Activated T-cell treated with anti-CD3 and anti-CD28 coated beads for 48 hours (primary cell): ENCODE measurements at places on chromosomes 7 and 10.

- no peak for DNase-seq
These were observed 44.4 kb downstream of the MYPN start for GRCh38 chr10:68153473-68154210.

GRCh38 chr7:66539902-66540375 is 88.7 kb upstream of the KCTD7 start:
- DNase-seq: no peak

GRCh38 chr7:155324012-155324917 is 26.6 kb downstream of the INSIG1 start:
- no peak for DNase-seq

- no peak for DNase-seq
These were observed 71.7 kb downstream of the CALD1 start for GRCh38 chr7:134851141-134851540.

GRCh38 chr7:41786404-41786803 is 83.5 kb upstream of the INHBA start:
- DNase-seq: no peak

GRCh38 chr10:52616395-52616764 is 156.2 kb downstream of the MBL2 start:
- DNase-seq: no peak

- no peak for DNase-seq
These were observed 8.4 kb upstream of the TEX36 start for GRCh38 chr10:125691160-125691981.

DNA sequence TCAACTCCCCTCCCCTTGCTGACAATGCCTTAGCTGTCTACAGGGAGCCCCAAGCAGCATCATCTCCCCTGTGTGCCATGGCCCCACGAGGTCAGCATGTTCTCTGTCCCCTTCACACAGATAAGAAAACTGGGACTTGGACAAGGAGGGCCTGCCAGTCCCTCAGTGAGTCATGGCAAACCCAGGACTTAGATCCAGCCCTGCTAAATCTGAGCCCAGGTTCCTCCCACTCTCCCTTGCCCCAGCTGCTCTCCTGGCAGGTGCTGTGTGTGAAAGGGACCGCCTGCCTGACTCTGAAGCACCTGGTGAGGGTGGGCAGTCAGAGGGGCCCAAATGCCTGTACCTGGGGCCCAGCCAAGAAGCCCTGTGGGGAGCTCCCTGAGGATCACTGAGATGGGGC is 7.4 kb downstream of the CRHR2 start:
- no peak for DNase-seq

GRCh38 chr7:92635538-92635937 is 45.3 kb upstream of the FAM133B start:
- no peak for DNase-seq

GRCh38 chr7:157265051-157265450 is 71.8 kb upstream of the DNAJB6 start:
- no peak for DNase-seq

DNA sequence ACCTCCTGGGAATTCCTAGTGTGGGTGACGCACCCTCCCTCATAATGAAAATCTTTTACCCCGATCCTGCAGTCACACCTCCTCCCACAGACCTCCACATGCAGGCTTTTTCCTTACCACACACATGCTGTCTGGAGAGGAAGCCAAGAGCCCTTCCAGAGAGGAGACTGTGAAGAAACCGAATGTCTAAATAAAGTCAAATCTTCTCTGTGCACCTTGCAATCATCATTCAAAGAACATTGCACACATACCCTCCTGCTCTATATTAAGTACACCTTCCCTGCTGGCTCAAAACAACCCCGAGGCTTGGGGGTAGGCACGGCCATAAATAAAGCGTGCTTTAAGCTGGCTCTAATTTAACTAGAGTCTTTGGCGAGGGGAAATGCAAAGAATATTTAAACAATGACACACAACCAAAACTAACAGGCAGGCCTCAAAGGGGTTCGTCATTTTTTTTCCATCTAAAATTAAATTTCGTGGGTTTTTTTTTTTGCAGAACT is 34.9 kb downstream of the CALML3 start:
- no peak for DNase-seq

GRCh38 chr7:49433794-49434193 is 339.6 kb upstream of the VWC2 start:
- no peak for DNase-seq

DNA sequence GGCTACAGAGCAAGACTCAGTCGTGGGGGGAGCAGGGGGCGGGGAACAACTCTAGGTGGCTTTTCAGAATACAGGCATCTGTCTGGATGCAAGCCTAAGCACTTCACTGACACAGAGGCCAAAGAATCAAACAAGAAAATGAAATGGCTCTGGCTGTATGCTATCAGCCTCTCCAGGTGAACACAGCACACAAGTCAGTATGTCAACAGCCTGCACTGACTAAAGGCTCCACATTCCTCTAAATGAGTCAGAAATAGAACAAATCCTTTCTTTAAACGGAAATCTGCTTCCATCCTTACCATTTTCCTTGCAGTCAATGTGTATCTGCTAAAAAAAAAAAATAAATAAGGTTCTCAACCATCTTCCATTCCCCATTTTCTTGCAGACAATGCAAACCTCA is 88.3 kb downstream of the ARMH3 start:
- DNase-seq: no peak

DNA sequence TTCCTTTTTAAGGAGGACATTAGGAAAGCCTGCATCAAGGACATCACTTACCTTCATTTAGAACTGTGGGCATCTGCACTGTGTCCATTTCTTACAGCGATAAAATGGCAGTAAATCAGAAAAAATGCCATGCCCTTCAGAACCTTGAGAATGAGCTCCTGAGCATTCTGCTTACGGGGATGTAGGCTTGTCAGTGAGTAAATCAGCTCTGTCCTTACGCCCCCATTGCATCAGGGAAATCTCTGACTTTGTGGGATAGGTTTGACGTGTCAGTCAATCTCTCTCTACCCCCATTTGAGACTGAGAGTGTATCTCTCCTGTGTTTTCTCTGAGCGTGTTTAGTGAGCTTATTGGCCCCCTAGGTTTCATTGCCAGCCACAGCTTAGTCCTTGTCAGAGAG is 837.1 kb downstream of the LRMDA start:
- DNase-seq: no peak

- DNase-seq: no peak
These were observed 458 bp downstream of the COX15 start for GRCh38 chr10:99731306-99732032.

GRCh38 chr7:90396420-90396819 is 6.8 kb upstream of the CLDN12 start:
- no peak for DNase-seq

DNA sequence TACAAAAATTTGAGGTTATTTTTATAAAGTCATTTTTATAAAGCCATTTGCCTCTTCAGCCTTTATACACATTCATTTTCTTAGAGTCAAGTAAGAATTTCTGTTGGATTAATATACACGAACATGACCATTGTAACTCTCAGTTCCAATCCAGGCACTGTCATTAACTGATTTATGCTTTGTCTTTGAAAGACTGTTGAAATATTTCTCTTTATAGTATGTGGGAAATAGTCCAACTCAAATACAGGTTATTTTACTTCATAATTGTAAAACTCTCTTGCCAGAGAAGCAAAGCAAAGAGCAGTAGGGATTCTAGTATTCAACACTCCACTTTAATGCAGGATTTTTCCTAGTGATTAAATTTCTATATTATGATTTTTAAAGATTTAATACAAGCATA is 36.5 kb upstream of the PAPSS2 start:
- no peak for DNase-seq

- no peak for DNase-seq
These were observed 22.1 kb upstream of the LMOD2 start for GRCh38 chr7:123633553-123633952.

- DNase-seq: no peak
These were observed 142.5 kb downstream of the GNAT3 start for GRCh38 chr7:80369321-80369720.

DNA sequence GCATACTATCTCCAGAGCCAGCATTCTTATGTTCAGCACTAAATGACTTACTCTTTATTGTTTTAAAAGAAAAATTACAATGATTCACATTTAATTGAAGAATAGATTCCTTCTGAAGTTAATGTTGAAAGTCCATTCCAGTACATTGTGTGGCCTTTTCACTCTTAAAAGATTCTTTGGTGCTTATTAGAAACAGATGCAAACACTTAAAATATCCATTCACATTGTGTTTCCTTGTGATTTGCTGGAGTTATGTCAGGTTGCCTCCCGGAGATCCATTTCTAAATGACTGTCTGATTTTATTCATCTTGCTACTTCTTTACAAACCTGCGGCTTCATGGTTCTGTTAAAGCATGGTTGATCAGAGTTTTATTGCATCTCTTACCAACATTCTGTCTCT is 152.8 kb downstream of the FOXP2 start:
- DNase-seq: no peak

DNA sequence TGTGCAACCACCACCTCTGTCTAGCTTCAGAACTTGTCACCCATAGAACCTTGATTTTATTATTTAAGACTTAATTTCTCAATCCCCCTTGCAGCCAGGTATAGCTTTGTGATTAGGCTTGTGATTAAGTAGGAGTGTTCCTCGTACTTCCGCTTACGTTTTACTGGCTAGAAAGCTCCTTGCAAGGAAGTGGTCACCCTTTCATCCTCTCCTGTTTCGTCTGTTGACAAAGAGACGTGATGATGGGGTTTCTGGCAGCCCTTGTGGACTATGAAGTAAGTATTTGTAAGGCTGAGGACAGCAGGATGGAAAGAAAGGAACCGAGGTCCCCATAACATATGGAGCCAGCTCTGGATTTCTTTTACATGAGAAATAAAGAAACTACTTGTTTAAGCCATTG is 86.5 kb upstream of the KDM7A start:
- no peak for DNase-seq

GRCh38 chr7:236967-237366 is 44.6 kb downstream of the FAM20C start:
- no peak for DNase-seq

DNA sequence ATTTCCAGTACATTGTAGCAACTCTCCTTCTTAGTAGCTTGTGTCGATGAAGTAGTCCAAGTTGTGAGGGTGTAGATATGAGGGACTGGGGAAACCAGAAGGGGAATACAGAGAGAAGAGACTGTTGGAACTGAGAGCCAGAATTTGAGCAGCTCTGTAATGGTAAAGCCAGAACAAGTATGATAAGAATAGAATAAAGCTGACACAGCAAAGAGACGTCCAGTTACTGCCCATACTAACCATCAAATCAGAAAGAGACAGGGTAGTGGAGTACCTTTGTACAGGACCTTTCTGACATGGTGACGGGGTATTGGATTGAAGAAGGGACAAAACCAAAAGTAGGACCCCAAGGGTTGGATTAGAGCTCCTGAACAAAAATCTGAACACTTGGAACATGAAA is 206.0 kb downstream of the SEMA3E start:
- no peak for DNase-seq

GRCh38 chr7:16587790-16588189 is 57.8 kb downstream of the ANKMY2 start:
- DNase-seq: no peak

- DNase-seq: no peak
These were observed 44.0 kb upstream of the COL13A1 start for GRCh38 chr10:69757553-69758309.

DNA sequence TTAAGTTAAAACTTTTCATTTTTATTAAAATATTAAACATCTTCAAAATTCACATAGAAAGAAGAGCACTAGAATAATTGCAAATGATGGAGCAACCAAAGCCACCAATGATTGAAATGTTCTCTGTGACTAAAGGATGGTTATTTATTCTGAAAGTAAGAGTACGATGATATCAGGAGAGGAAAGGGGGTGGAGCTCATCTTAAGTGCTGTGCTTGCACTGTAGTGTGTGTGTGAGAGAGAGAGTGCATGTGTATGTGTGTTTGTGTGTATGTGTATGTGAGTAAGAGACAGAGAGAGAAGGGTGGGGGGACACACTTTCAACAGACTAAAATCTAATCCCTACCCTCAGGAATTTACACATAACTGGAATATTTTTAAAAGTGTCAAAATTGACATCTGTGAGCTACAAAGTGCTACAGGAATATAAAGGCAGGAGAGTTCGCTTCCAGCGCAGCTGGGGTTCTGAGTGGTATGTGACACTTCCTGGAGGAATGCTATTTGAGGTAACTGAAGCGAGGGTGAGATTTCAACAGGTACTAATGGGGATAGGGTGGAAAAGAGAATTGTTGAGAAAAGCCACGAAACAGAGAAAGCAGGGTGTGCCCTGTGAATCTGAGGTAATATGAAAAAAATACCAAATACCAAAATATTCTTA is 57.2 kb upstream of the SMNDC1 start:
- no peak for DNase-seq

GRCh38 chr7:22663721-22664120 is 63.3 kb upstream of the IL6 start:
- no peak for DNase-seq

DNA sequence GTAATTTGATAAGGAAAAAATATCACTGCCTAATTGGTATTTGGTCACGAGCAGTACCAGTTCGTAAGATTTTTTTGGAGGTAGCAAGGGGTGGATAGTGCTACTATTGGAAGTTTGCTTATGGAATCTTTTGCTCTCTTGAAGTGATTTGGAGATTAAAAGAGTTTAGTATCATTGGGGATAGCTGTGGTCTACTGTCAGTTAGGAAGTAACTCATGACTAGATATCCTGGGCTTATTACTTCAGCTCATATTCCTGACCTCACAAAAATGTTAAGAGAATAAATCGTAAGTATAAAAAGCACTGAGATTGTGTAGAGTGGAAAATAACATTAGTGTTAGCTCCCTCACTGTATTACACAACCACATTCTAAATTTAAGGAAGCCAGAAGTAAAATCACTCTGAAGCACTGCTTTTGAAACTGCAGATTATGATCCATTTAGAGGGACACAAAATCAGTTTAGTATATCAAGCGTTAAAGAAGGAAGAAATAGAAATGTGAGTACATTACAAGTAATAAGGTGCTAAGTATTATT is 22.6 kb downstream of the SGPL1 start:
- no peak for DNase-seq

- DNase-seq: no peak
These were observed 12.2 kb downstream of the LZTS2 start for GRCh38 chr10:101011517-101012423.

GRCh38 chr7:155145477-155146255 is 75.5 kb downstream of the HTR5A start:
- no peak for DNase-seq

- DNase-seq: no peak
These were observed 24.9 kb downstream of the POLR3A start for GRCh38 chr10:78004215-78005026.

- DNase-seq: no peak
These were observed 20.6 kb upstream of the ADAMTS14 start for GRCh38 chr10:70651661-70652060.

- no peak for DNase-seq
These were observed 695.5 kb downstream of the INHBA start for GRCh38 chr7:41007351-41007751.

GRCh38 chr7:135189961-135190360 is 19.5 kb upstream of the CYREN start:
- no peak for DNase-seq

GRCh38 chr7:144937199-144937598 is 101.3 kb upstream of the TPK1 start:
- no peak for DNase-seq

- no peak for DNase-seq
These were observed 29.5 kb downstream of the CTNNA3 start for GRCh38 chr10:67666416-67667034.
